Hypothalamus (tissue), 51 donors: ENCODE measurements at places on chromosomes 5 and 9.

- no peak for DNase-seq
Measured at GRCh38 chr5:123119334-123119986, 30.4 kb downstream of the PRDM6 start.

- no peak for DNase-seq
Measured at GRCh38 chr9:124793015-124793541, 16.1 kb downstream of the OLFML2A start.

- no peak for DNase-seq
Measured at GRCh38 chr9:137353223-137354152, 51.4 kb upstream of the NRARP start.

DNA sequence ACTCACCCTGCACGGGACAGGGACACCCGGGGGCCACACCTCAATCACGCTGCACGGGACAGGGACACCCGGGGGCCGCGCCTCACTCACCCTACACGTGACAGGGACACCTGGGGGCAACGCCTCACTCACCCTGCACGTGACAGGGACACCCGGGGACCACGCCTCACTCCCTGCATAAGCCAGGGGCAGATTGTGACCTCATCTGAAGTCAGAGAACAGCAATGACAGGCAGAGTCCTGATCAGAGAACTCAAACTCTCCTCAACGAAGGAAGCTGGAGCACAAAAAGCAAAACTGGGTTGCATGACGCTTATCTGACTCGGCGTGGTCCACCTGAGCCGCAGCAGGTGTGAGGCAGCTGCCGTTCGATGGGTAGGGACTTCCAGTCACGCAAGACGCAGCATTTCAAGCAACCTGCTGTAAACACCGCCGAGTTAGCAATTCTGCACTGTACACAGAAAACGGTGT, 3.2 kb downstream of the TERT start:
- no peak for DNase-seq

- no peak for DNase-seq
Measured at GRCh38 chr9:136806067-136806466, 1.7 kb upstream of the RABL6 start.

GRCh38 chr5:10169359-10169758, 80.3 kb downstream of the ATPSCKMT start:
- no peak for DNase-seq

DNA sequence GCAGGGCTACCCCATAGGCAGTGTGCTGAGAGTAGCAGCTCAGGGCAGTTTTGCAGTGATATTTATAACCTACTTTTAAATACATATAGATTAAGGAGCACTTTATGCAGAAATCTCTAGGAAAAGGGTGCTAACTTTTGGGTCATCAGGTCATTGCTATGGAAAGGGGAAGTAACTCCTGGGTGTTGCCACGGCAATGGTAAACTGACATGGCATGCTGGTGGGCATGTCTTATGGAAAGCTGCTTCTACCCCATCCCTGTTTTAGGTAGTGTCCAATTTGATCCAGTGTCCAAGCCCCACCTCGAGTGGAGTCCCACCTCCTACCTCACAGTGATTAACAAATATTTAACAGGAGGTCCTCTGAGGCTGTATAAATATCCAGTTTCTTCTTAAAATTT, 56.8 kb upstream of the XPA start:
- DNase-seq, result no peak

GRCh38 chr5:173238312-173239232, 3.6 kb upstream of the NKX2-5 start:
- no peak for DNase-seq

- no peak for DNase-seq
Measured at GRCh38 chr5:115831163-115831768, 10.1 kb downstream of the ATG12 start.

GRCh38 chr5:53962306-53962705, 348.1 kb downstream of the ARL15 start:
- no peak for DNase-seq

DNA sequence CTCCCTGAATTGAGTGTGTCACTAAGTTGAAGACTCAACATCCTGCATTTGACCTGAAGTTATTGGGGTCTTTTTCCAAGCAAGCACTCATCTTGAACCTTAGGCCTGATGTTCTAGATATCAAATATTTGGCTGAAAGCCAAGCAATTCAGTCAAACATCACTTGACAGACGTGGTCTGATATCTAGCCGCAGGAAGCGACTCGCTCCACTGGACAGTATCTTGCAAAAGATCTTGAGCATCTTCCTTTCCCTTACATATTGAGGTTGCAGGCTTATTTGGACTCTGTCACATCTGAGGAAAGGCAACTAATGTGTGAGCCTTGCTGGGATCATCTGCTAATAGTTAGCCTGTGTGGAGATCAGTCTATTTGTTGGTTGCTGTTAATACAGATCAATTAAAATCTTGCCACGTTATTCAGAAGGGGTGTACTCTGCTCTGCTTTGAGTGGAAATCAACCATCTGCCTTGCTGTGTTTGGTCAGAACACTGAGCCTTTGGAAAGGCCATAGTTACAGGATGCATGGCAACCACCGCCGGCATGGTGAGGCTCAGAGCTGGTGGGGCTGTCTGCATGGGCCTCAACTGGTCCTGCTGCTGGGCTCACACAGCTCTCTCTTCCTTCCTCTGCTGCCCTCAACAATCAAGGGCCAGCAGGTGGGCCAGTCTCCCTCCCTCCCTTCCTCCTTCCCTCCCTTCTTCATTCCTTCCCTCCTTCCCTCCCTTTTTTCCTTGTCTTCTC, 166.9 kb upstream of the KLF9 start:
- no peak for DNase-seq

DNA sequence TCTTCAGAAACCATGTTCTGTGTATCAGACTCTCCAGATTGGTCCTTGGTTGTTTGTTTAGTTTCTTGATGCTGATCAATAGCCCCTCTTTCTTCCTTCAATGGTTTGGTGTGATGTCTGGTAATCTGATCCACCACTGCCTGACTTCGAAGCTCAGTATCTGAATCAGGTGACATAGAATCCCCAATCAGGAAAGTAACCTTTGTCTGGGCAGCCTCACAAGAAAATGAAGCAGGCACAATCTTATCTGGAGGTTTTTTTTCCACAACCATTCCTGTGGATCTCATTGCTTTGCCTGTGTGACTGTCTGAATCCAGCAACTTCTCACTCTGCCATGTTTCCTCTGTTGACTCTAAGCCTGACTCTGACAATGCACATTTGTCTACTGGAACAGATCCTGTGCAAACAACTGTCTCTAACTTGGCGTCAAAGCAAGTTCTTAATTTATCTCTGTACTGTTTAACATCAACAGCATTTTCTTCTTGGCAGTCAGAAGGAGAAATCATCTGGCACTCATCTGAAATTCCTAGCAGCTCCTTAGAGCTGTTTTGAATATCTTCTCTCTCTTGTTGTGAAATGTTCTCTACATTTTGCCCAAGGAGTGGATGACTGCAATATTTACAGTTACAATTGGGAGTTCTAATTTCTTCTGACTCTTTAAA, 37.1 kb upstream of the RAPGEF6 start:
- no peak for DNase-seq

DNA sequence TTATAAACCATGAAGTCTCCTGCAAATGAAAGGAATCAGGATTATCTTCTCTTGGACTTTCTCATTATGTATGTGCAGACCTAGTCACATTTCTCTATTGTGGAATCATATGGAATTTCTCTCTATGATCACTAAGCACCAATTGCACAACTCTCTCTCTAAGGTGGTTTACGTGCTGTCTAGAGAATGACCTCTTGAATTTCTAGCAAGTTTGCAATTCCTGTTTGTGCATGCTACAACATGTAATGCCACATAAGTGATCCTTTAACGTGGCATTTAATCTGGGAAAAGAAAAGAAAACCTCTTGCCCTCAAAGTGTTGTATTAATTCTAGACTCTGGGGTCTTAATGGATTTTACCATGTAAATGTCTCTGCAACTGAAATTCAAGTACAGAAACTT, 5.0 kb upstream of the PPP2R2B start:
- DNase-seq, result no peak

GRCh38 chr5:176812269-176813259, 2.2 kb downstream of the UNC5A start:
- no peak for DNase-seq

- DNase-seq, result no peak
Measured at GRCh38 chr5:119396030-119396664, 40.3 kb downstream of the TNFAIP8 start.

DNA sequence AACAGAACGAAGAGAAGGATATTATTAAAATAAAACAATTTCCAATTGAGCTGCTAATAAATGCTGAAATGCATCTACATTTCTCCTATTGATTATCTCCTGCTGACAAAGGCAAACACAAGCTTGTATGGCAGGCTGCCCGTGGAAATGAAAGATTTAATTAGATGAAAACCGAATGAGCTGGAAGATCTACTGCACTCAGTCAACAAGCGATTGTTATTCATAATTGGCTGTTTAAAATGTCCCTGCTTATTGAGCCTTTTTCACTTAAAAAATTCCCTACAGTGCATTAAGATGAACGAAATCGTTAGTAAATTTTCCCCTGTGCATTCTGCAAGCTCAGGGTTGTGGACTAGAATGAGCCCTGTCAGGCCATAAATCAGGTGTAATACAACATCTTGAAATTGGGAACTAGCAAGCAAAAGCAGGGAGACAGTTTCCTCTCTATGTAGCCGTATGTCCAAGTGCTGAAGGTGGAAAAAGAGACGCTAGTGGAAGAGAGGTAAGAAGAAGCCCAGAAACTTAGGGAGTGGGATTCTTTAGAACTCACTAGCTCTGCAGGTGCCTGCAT, 28.5 kb upstream of the KIF4B start:
- DNase-seq, result no peak

- DNase-seq, result no peak
Measured at GRCh38 chr5:102080288-102080687, 215.8 kb downstream of the SLCO4C1 start.

DNA sequence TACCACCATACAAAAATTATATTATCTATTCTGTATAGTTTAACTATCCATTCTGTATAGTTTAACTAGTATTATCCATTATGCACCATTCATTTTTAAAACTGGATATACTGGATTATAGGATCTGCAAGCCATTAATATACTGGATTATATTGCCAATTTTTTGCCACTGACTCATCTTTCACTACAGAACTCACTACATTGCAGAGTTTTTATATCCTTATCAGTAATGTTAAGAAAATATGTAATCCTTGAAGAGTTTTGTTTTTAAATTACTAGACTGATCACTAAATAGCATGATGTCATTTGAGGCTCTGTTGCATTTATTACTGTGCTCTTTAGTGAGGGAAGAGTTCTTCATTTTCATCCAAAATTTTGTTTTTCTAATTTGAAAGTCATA, 109.8 kb upstream of the SNX2 start:
- no peak for DNase-seq

- DNase-seq, result no peak
Measured at GRCh38 chr9:136769710-136770191, 5.4 kb upstream of the LCN15 start.

DNA sequence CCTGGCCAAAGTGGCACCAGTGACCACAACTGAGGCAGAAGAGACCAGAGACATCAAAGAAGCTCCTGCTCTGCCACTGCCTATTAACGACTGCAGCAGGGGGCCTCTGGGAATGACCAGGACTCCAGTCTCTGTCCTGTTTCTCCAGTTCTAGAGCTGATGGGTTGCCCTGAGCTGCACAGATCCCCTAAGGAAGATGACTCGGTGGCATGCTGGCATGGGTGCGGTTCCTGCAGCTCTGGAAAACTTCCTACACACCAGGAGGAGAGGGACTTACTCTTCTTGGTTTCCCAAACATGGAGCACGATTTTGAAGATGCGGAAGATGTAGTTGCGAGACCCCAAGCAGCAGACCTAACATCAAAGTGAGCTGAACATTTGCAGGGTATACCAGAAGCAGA, 2.7 kb downstream of the SLIT3 start:
- no peak for DNase-seq

GRCh38 chr5:169723103-169723831, 86.2 kb downstream of the DOCK2 start:
- DNase-seq, result no peak

DNA sequence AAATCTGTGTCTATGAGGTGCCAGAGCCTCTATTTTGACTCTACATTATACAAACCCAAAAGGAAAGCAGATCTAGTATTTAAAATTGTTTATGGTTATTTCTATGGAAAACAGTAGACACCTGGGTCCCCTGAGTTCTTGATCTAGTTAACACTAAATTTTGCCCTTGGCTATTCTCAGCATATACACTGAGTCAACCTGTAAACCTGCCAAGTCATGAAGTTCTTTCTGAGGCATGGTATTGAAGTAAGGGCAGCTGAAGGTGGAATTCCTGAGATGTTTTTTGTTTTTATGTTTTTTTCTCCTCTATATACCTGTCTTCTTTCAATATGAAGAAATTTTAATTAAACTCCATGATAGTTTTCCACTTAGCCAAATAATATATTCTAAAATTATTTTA, 120.2 kb downstream of the PDE4D start:
- DNase-seq, result no peak

DNA sequence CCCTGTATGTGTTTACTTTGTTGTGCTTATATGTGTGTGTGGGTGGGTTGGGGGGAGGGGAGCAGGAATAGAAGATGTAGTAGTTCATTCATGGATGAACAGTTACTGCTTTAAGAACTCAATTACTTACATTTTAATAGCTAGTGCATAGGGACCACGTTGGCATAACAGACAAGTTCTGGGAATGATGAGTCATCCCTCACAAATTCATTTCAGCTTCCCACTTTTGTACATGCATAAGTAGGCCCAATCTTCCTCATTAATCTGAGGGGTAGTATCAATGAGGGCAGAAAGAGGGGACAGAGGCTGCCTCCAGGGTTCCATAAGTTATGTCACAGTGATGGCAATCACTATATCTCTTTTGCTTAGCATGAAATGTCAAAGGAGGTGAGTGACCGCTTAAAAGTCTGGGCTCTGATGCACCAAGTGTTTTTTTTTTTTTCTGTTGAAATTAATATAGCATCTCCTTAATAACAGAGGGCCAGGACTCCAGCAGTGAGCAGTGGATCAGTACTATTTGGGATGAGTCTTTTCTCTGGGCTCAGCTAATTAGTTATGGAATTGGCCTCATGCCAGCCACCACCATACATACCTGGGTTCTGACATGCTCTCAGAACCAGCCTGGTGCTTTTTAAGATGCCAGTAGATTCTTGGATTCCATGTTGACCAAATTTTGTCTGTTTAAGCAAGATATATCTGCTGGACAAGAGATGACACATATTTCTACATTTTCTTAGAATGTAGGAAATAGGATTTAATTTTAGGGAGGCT, 37.1 kb downstream of the PRDM6 start:
- DNase-seq, result no peak

GRCh38 chr5:32150366-32150765, 23.8 kb downstream of the GOLPH3 start:
- no peak for DNase-seq
